D341Med (cell line): ENCODE measurements at places on chromosomes 3 and 15.

GRCh38 chr3:188242436-188243123 lies 88.6 kb downstream of the LPP start:
- DNase-seq: no peak

- no peak for DNase-seq
Observed at GRCh38 chr3:142355692-142356091, 92.1 kb downstream of the XRN1 start.

GRCh38 chr3:15728766-15729165 lies 69.0 kb downstream of the ANKRD28 start:
- DNase-seq: no peak

- no peak for DNase-seq
Observed at GRCh38 chr3:76872999-76873398, 166.9 kb upstream of the ROBO2 start.

DNA sequence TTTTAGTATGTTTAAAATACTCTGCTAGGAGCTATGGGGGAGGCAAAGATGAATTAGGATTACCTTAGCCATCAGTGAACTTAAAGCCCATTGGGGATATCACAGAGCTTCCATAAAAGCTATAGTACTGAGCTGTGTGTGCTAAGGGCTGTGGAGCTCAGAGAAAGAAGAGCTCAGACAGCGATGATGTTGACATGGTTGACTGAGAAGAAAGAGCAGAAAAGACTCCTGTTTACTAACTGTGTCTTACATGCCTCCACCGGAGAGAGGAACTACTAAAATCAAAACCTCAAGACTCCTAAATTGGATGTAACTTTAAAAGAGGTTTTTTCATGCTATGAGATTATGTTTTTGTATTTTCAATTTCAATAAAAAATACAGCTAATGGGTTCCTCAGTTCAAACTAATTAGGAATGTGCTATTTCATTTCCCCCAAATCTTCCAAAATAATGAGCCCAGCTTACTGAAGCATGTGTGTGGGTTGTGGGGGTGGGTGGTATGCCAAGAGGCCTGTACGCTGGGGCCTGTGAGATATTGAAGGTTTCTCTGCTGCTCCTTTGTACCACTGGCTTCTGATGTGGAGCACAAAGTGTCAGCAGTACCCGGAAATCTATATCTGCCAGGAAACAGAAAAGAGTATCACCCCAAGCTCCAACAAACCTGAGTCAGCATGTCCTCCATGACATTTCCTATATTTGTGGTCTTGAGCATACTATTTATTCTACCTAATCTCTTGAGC lies 22.7 kb downstream of the DGKG start:
- no peak for DNase-seq

DNA sequence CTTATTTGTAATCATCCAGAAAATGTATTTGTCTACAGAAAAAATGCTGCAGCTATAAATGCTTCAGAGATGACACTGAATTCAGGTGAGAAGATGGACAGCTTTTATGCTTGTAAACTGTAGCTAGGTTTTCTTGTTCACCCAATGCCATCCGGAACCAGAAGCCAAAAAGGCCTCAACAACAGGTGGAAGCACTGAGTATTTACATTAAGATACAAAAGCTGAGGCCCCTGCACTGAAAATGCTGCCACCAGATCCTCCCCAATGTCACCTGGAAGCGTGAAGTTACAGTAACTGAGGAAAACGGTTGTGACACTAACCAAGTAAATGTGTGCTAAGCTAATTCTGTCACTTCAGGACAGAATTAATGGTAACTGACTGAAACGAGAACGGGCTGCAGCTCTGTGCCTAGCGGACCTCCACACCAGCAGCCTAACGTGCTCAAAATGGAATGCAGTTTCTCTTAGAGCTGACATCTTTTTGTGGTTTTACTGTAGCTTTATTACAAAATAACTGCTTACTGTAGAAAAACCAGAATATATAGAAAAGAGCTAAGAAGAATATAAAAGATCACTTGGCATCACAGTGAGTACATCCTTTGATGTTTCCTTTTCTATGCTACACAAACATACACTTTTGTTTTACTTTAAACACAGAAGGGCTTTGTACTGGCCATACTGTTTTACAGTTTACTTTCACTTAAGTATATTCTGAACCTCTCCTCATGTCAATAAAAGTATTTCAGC lies 7.6 kb downstream of the CHSY1 start:
- DNase-seq: no peak

GRCh38 chr3:3085782-3086181 lies 24.4 kb downstream of the IL5RA start:
- DNase-seq: no peak
